ENCODE measurements at places on chromosomes 3 and 15. TPM values are rescaled to one million over a fixed set of nuclear protein-coding genes. Genes with fewer than 3 reads are reported as not detected.

GRCh38 chr3:34033839-34034238 lies 235.4 kb downstream of the PDCD6IP start:
- no peak for DNase-seq

GRCh38 chr3:13276438-13277195 lies 143.5 kb downstream of the NUP210 start:
- DNase-seq, result no peak

GRCh38 chr3:70374179-70374578 lies 61.7 kb upstream of the MDFIC2 start:
- no peak for DNase-seq

DNA sequence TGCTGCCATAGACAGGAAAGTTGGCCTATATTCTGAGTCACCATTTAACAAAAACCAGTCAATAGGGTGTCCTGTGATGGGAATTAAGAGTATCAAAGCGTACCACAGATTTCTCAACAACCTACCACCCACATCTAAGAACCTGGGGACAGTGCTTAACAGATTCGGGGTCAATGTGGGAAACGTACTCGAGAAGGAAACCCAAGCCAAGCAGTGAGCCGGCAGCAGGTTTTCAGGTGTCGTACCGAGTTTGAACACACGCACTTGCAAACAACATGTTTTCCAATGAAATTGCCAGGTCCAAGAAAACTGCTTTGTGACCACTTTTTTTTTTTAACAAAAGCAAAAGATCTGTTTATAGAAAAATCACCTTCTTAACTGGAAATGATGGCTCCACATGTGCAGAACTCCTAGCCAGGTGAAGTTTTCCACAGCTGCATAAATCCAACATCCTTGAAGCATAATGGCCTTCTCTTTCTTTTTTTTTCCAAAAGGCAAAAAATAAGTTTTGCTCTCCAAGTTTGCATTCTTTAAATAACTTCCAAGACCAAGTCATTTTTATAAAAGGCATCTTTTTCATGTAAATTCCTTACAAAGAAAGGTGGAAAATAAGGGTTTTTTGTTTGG lies 45.7 kb downstream of the ADAMTS17 start:
- DNase-seq, result no peak

GRCh38 chr3:33575311-33575710 lies 135.1 kb upstream of the UBP1 start:
- no peak for DNase-seq

DNA sequence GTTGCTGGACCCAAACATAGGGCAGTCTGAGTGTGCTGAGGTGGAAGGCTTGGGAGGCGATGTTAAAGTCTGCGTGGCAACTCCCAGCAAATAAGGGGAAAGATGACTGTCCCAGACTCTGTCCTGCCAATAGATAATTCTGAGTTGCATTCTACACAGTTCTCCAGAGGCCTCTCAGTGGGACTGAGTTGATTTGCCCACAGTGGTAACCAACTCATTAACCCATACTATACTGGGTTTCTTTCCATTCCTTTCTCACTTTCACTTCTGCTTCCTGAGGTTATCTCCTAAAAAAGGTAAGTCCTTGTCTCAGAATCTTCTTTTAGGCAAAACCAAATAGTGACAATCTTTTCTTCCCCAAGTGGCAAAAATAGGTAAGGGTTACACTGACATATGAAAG lies 549.9 kb upstream of the DPPA4 start:
- DNase-seq, result no peak

- DNase-seq, result no peak
Measured at GRCh38 chr3:4503050-4503449, 9.9 kb downstream of the ITPR1 start.

- peak; percentile 40 for DNase-seq
Measured at GRCh38 chr3:53342353-53342752, 5.0 kb downstream of the DCP1A start.

DNA sequence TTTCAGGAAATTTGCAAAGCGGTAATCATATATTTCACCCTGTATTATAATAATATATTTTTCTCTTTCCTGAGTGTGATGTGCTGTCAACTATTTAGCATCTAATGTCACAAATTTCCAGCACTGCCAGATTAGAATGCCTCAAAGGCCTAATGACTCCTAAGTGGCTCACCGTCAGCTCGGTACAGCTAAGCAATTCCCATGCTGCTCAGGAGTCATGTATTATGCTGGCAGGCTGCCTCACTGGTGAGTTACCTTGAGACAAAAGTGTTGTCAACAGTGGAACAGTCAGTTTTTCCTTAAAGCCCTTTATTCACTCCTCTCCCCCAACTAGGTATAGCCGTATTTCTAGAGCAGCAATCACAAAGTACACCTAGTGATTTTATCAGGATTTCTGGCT lies 83.6 kb downstream of the NSUN3 start:
- no peak for DNase-seq

- no peak for DNase-seq
Measured at GRCh38 chr3:138132239-138132638, at the start of gene A4GNT. A4GNT (minus strand) TSS chr3:138132390; CDS start chr3:138131256, 1,134 bp downstream.

DNA sequence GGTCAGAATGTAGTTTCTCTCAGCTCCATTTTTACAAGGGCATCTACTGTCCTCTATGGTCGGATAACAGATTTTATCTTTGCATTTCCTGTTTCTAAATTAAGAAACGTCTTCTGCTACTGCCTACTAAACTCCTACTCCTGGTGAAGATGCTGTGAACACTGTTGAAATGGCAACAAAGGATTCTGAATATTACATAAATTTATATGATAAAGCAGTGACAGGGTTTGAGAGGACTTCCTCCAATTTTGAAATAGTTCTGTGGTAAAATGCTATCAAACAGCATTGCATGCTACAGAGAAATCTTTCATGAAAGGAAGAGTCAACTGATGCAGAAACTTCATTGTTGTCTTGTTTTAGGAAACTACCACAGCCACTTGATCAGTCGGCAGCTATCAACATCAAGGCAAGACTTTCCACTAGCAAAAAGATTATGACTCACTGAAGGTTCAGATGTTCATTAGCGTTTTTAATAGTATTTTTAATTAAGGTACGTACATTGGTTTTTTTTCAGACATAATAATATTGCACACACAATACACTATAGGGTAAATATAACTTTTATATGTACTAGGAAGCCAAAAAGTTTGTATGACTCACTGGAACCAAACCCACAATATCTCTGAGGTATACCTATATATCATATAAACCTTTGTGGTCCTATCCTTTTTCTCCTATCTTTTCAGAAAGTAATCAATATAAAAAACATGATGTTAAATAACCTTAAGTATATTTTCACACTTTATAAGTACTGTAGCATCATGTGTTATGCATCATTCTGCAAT lies 156.1 kb downstream of the STAG1 start:
- no peak for DNase-seq

DNA sequence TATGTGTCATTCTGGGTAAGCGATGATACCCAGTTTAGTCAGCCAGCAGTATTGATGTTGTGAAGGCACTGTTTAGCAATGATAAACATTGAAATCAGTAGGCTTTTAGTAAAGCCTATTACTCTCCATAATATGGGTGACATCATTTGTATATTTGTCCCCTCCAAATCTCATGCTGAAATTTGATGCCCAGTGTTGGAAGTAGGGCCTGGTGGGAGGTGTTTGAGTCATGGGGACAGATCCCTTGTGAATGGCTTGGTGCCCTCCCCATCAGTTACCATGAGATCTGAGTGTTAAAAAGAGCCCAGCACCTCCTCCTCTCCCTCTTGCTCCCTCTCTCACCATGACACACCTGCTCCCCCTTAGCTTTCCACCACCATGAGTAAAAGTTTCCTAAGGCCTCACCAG lies 31.4 kb upstream of the FAN1 start:
- DNase-seq, result no peak

DNA sequence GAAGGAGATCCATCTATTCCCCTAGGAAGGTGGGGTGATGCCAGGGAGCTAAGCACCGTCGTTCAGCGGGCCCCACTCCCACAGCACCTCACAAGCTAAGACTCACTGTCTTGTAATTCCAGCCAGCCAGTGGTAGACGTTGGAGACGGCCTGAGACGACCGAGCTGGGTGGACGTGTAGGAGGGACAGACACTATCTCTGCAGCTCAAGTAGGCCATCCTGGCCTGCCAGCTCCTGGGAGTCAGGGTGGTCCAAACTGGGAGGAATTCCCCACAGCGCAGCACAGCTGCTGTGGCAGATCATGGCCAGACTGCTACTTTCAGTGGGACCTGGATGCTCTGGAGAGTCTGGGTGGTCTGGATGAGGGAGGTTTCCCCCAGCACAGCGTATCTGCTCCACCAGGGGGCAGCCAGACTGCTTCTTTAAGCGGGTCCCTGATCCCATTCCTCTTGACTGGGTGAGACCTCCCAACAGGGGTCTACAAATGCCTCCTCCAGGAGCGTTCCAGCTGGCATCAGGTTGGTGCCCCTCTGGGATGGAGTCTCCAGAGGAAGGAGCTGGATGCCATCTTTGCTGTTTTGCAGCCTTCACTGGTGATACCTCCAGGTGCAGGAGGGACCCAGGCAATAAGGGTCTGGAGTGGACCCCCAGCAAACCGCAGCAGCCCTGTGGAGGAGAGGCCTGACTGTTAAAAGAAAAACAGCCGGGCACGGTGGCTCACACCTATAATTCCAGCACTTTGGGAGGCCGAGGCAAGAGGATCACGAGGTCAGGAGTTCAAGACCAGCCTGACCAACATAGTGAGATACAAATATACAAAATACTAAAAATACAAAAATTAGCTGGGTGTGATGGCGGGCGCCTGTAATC lies 27.6 kb downstream of the GNB5 start:
- no peak for DNase-seq

DNA sequence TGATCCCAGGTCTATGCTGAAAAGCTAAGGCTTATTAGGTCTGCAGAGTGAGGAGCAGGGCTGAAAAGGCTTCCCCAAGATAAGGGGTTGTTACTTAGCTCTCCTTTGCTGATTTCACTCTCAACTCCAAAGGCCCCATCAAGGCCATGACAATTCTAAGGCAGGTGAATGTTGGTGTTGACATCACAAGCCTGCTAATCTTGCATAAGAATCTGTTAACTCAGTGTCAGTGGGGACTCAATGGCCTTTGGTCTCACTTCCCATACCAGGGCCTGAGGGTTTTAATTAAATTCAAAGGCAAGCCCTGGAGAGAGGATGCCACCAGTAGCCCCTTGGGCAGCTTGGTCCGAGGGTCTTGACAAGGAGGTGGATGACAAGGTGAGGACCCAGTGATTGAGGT lies 9.4 kb upstream of the ALAS1 start:
- no peak for DNase-seq

DNA sequence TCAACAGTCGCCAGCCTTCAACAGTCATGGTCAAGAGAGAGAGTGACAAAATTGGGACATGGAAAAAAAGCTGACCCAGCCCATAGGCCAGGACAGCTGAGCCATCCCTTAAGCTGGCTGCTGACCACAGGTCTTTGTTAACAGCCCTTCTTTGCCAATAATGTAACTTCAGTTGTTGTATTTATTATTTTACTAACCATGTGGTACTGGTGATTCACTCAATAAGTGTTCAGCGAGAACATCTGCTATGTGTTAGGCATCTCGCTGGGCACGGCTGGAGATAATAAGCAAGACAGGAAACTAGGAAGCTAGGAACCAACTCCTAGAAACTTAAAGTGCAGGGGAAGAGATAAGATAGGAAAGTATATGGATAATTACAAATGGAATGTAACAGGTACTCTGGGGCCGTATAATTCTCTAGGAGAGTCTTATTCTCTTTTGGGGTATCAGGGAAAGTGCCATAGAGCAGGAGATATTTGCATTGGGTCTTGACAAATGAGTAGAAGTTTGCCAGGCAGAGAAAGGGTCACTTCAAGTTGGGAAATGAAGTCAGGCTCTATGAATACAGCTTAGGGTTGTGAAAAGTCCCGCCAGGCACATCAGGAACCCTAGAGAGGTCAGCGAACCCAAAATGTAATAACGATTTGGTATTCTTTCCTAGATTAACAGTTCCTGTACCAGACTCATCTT lies 84.0 kb upstream of the TRA2B start:
- no peak for DNase-seq

GRCh38 chr15:29740692-29741311 lies 81.5 kb downstream of the TJP1 start:
- peak; percentile 40 for DNase-seq

DNA sequence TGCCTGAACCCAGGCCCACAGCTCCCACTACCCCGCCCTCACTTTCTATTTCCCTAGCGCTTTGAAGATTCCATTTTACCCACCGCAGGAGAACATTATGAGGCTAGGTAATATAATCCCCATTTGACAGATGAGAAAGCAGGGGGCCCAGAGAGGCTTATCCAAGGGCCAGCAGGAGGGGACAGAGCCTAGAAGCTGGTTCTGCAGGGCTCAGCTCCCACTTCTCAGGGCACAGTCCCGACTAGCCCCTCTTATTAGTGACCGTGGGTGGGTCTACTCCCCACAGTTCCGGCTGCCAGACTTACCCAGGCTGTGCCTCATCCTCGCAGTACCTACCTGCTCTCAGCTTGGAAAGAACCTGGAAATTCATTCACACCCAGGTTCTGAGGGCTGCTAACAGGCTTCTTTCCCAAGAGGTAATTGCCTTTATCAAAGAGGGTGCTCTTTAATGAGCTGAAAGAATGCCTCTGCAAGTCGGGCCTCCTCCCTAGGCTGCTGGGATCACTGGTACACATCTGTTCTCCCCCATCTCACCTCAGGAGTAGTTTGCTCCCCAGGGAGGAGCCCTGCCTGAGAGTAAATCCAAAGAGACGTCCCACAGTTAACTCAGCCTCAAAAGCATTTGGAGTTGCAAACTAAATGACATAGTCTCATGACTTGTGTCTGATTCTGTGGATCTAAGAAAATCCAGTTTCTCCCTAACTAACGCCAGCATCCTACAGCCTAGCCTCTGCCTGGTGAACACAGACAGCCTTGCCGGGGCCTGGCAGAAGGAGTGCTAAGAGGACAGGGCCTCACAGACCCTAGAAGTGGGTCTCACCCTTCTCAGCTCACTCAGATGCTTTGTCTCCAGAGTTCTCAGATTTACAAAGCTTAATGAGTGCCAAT lies 125.0 kb downstream of the CHSY1 start:
- no peak for DNase-seq

GRCh38 chr3:182005701-182006100 lies 294.0 kb downstream of the SOX2 start:
- no peak for DNase-seq

DNA sequence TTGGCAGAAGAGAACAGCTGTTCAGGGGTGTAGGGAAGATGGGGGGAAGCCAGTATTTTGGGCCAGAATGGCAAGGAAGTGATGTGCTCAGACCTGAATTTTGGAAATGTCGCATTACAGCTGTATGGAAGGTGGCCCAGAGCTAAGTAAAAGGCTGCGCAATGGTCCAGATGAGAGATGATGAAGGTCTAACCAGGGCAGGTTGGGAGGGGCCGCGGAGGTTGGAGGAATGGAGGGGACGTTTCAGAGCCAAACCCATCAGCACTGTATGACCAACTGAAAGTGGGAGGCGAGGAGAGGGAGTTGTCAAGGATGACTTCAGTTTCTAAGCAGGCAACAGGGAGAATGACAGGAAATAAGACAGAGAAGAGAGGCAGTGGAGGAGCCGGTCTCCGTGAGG lies 60.8 kb downstream of the ADCY5 start:
- DNase-seq, result no peak

- DNase-seq, result no peak
Measured at GRCh38 chr3:141273700-141274410, 42.2 kb downstream of the PXYLP1 start.

GRCh38 chr3:9732080-9732739 lies 675 bp downstream of the BRPF1 start:
- no peak for DNase-seq

CYP1A2 gene
- not detected for total RNA-seq

LEKR1 gene
- 3.5 TPM for total RNA-seq

CLSTN2 gene
- 2.5 TPM for total RNA-seq

HIGD2B gene
- not detected for total RNA-seq

KLHL6 gene
- total RNA-seq, result 1.9 TPM

IL12A gene
- total RNA-seq, result 0.23 TPM

MIX23 gene
- total RNA-seq, result 33.2 TPM

IQGAP1 gene
- 186 TPM for total RNA-seq
